ENCODE measurements at places on chromosomes 2 and 18.

DNA sequence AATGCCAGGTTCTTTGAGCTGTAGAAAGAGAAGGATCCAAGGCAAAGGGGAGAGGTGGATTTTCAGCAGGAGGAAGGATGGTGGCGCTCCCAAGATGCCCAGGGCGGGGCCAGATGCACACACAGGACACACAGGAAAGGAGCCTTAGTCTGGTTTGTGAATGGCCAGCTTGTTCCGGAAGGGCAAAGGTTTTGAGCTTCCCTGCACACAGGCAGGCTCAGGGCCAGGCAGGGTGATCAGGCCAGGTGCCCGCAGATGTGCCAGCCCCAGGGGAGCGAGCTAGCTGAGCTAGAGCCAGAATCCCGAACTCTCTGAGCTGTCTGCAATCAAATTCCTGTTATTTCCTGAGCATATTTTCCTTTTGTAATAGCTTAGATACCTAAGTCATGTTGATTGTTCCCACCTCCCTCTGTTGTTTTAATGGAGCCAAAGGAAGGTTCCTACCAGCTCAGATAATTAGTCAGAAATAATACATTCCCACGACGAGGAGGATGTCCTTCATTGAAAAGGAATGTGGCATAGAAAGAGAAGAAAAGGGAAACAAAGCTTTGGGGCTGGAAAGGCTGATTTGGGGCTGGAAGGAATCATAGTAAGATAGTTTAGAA lies 13.7 kb upstream of the OTOF start:
- DNase-seq, result no peak

DNA sequence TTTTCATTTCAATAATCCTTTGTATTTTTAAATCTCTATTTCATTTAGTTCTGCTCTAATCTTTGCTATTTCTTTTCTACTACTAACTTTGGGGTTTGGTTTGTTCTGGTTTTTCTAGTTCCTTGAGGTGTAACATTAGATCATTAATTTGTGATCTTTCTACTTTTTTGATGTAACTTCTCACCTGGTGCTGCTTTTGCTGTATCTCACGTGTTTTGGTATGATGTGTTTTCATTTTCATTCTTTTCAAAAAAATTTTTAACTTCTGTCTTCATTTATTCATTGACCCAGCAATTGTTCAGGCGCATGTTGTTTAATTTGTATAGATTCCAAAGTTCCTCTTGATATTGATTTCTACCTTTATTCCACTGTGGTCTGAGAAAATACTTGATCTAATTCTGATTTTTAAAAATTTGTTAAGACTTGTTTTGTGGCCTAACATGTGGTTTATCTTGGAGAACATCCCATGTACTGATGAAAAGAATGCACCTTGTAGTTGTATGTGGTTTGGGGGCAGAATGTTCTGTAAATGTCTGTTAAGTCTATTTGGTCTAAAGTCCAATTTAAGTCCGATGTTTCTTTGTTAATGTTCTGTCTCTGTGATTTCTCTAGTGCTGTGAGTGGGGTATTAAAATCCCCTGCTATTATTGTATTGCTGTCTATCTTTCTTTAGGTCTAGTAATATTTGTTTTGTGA lies 17.3 kb upstream of the MALT1 start:
- no peak for DNase-seq

- DNase-seq, result no peak
Measured at GRCh38 chr2:207844648-207845047, 74.9 kb upstream of the FZD5 start.

DNA sequence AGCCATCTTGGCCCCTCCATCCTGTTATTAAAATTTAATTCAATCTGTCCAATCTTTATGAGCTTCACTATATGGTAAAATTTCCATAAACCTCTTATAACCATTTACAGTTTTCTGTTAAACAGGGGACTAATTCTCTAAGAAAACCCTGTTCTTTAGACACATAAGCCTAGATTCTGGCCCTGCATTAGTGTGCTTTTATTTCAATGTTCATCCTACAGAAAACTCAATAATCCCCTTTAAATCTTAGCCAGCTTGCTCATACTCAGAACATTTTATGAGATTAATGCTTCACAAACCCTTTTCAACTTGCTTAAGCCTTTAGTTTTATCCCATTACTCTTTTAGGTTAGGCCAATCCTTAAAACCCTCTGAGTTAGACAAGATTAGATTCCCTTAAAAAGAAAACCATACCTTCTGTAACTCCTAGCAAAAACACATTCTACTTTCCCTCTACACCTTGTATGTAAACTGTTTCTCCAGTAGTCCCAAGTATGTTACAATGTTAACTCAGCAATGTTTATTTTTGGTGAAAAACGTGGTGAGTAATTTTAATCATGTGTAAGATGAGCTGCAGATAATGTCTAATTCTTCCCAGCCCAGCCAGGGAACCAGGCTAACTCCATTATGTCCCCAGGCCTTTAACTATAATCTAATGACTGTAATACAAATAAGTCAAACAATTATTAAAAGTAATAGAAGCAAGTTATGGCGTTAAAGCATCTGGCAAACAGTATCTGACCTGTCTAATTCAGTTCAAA lies 1953.4 kb upstream of the LRRTM1 start:
- no peak for DNase-seq

DNA sequence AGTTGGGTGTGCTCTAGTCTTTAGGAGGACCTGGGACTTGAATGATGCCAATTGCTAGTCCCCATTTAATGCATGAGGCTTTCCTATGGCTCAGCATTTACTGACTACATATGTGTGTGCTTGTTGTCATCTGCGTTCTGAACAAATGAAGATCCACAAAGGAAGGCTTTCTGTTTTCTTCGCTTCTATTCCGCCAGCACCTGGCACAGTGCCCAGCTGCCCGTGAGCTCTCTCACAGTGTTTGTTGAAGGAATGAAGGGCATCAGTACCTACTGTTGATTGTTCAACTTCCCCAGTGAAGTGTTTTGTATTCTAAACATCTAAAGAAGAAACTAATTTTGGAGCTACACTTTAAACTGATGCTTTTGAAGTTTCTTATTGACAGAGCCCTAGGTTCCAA lies 122.4 kb upstream of the LINC00305 start:
- no peak for DNase-seq

- peak; percentile 35 for DNase-seq
Measured at GRCh38 chr2:170409164-170409535, 231.2 kb downstream of the MYO3B start.

DNA sequence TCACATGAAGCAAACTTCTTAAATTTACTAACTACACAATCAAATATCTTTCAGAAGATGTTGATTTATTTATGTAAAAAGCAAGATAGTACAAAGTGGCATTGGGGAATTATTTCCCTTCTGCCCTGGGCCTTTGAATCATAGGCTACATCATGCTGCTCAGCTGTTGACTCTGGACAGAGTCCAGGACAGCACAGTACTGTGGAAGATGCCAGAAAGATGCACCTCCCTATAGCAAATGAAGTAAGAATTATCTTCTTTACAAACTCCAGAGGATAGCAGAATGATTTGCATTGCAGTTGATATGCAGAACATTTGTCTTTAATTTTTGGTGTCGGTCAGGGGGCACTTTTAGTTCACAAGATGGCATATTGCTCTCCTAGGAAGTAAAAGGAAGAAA lies 1354.5 kb upstream of the ZEB2 start:
- DNase-seq, result peak; percentile 20

DNA sequence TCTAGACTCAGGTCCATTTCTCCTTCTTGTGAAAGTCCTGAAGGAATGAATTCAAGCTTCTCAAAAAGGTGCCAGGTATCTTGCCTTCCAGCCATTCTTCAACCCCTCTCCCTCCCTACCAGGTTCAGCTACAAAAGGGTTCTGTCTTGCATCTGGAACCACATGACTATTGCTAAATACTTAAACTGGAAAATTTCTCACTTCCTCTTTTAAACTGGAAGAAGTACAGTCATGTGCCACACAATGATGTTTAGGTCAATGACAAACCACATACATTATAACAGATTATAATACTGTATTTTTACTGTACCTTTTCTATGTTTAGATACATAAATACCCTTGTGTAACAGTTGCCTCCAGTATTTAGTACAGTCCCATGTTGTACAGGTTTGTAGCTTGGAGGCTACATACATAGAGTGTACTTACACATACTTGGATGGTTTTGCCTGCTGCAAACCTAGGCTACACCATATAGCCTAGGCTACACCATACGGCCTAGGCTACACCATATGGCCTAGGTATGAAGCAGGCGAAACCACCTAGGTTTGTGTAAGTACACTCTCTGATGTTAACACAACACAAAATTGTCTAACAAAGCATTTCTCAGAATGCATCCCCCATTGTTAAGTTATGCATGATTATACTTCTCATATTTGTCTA lies 142.0 kb upstream of the DNMT3A start:
- no peak for DNase-seq

DNA sequence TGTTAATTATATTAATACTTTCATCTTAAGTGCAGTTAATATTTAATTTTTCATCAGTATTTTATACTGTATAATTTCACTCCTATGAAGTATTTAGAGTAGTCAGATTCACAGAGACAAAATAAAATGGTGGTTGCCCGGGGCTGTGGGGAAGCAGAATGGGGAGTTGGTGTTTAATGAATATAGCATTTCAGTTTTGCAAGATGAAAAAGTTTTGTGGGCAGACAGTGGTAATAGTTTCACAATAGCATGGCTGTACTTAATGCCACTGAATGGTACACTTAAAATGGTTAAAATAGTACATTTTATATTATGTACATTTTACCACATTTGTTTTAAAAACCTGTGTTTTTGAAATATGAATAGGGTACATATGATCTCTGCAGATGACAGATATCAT lies 31.2 kb downstream of the CFAP221 start:
- DNase-seq, result no peak

- DNase-seq, result no peak
Measured at GRCh38 chr2:77604953-77605929, 83.1 kb upstream of the LRRTM4 start.

DNA sequence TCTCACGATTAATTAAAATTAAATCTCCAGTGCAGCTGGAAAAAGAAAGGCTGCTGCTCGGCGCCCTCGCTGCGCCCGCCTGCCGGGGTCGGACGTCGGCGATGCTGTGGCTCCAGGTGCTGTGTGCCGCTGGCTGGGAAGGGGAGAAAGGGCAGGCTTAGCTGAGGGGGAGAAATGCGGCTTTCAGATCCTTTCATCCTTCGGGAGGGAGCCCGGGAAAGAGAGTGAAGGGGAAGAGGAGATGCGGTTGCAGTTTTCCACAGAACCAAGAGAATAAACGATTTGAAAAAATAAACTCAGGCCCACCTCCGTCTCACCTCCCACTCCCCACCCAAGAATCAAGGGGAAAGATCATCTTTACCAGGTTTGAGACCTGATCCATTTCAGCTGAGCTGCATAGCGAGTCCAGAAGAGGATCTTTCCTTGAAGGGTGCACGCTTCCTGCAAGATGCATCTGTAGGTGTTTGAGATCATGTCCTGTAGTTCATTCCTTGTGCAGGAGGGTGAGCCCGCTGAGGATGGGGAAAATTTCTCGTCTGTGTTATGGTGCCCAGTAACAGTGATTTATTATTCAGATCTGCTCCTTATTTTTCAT lies 495 bp downstream of the TMEM169 start:
- no peak for DNase-seq

DNA sequence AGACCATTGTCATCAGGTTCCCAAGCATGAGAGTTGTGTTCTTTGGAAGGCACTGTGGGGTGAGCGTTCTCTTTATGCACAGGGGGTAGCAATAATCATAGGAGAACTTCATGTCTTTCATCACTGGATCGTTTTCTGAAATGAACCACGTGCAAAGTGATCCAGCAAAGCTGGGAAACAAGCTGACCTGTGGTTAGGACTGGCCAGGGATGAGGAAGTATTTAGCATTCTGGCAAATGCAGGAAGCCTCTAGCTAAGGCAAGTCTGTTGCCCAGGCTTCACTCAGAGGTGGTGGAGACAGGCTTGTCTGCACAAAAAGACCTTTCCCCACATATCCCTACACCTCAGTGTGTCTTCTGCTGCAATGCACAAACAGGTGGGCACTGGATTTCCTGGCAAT lies 58.6 kb downstream of the MMADHC start:
- no peak for DNase-seq

DNA sequence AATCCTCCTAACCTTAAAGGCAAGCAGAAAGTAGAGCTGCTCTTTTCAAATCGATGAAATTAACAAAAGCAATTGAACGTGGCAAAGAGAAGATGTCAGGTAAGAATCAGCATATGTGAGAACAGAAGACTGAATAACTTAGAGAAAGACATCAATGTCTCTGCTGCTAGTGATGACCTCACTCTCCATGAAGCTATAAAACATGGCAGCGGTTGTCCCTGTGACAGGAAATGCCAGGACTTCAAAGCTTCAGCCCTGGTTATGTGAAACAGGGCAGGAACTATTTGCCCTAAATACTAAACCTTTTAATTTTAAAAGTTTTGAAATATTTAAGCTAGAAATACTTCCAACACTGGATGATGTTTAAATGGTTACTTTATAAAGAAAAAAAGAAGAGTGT lies 383.7 kb downstream of the XIRP2 start:
- DNase-seq, result no peak

DNA sequence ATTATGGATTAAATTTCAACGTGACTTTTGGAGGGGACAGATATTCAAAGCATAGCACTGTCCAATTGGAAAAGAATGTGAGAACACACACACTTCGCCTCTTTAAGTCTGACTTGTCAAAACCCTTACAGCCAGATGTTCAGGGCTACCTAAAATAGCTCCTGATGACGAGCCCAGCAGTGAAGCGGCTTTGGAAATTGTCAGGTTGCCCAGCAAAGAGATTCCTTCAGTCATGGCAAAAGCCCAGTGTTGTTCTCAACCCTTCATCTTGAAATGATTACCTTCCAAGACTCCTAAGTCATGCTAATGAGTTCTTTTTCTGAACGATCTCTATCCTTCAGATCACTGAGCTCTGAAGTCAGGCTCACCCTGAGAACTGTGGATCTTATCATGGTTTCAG lies 436.6 kb downstream of the LRATD1 start:
- peak; percentile 49 for DNase-seq

DNA sequence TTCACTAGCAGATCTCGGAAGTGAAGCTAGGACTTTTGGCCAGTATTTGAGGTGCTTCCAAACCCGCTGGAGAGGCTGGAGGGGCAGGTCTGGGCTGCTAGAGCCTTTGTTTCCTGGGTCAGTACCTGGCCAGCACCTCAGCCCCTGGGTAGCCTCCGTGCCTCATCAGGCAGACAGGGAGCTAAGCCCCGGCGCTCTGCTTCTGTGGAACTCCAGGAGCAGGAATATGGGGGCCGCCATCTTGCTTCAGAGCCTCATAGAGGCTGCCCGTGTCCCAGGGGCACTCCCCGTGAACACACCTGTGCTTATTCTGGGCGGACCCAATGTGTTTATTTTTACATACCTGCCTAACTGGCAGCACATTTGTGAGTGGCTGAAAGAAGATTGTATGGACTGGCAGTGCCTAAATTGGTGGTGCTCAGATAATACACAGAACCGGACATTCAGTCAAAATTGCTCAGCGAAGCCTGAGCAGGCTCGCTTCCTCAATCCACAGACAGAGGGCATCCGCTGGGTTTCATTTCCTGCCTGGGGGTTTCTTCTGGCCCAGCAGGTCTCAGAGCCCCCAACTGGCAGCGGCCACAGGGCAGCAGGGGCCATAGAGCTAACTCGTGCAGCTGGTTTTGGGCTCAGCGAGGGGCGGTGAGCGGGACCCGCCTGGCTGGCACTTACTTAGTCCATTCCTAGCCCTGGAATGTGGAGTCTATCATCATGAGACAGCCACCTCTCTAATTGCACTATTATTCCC lies 176.8 kb upstream of the ALKAL2 start:
- no peak for DNase-seq

Measured in AG09309 (cell line).